Activated CD8-positive, alpha-beta memory T cell treated with anti-CD3 and anti-CD28 coated beads for 24 hours (primary cell): ENCODE measurements at places on chromosomes 2 and 18.

DNA sequence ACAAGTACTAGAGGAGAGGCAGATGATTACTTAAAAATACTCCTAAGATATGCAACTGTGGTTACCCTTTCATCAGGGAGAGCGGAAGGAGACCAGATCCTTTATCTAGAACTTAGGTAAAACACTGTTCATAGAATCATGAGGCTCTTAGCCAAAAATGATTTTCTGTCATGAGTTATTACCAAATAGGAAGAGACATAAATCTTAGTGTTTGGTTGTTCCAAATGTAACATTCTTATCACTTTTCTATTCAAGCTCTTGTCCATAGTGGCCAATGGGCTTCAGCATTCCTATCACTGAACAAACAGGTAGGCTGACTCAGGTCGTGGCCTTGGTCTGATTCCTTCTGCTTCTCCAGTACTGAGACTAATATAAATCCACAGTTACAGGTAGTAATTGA, 38.5 kb downstream of the RPRD1A start:
- DNase-seq = no peak

- no peak for DNase-seq
Measured at GRCh38 chr2:157760949-157761348, 115.2 kb downstream of the ACVR1 start.

- DNase-seq = no peak
Measured at GRCh38 chr2:83565626-83566025, 893.5 kb downstream of the SUCLG1 start.

- DNase-seq = no peak
Measured at GRCh38 chr2:108988076-108988795, 784 bp downstream of the EDAR start.

GRCh38 chr18:45014047-45014501, 333.4 kb downstream of the SETBP1 start:
- no peak for DNase-seq

- no peak for DNase-seq
Measured at GRCh38 chr18:48918660-48919456, 31.9 kb downstream of the SMAD7 start.

DNA sequence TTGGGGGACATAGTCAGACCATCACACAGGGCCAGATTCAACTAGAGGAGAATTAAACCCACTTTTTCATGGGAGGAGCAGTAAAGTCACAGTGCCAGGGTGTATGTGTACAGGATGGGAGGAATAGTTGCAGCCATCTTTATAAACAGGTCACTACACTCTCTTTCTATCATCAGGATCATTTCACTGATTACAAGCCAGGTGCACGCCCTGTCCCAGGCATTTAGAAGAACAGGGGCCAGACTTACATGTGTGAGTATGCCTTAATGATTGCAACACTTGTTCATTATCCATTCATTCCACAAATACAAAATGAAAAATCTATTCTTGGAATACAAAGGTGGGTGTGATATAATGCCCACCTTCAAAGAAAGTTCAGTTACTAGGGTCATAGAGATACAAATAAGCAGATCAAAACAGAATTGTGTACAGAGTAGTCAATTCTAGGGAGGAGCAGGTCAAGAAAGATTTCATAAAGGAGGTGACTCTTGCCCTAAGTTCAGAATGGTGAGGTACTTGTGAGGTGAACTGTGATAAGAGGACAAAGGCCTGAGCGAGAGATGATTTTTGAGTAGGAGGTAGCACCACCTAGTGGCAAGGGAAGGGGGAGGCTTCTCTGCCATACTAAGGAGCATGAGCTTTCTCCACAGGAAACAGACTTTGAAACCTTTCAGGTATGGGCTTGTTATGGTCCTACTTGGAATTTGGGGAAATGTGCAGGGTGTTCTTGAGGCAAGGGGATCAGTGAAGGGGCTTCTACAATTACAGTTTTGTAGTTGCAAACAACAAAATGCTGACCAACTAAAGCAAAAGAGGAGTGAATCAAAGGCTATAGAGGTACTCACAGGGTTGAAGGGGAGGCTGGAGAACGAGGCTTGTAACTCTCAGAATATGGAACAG, 156.3 kb downstream of the SUCLG1 start:
- DNase-seq = no peak
